GM23338 (cell line): ENCODE measurements at places on chromosomes 11 and 22. TPM values are rescaled to one million over a fixed set of nuclear protein-coding genes. Genes with fewer than 3 reads are reported as not detected.
A peak's percentile ranks its signal among the peaks of the same experiment; 100 is the strongest.

DNA sequence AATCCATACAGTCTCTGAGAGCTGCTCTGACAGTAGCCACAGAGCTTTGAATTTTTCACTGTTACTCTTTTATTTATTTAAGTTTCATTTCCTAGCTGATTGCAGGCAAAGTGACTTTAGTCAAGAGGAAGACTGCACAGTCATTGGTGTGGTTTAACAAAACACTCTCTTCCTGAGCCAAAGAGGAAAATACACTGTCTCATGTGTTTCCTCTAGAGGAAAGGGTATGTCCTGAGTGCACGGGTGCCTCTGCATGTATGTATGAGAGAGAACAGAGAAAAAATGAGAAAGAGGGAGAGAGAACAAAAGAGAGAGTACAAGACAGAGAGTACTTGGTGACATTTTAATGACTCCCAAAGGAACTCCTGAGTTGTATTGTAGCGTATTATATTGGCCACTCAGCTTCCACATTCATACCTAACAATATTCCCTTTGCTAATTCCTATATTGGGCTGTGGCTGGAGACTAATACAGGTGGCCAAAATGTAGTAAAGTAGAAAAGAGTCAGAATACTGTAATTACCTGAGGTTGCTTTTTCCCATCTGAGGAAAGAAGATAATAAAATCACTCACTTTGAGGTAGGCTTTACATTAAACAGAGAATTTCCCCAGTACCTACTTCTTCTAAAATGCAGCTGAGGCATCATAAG is at the start of gene OR4D9:
OR4D9 (plus strand) TSS at position 599 of the 649 bp plus-strand sequence. CDS start 3,374 bp downstream, outside the sequence.
- H3K4me3 ChIP-seq: no peak within 1 kb of the TSS
- H3K27me3 ChIP-seq: no peaks in the 10 kb centered on the region; the same call in 1 of the 2 replicates
- H3K4me1 ChIP-seq: no peaks in the 10 kb centered on the region
- H3K27ac ChIP-seq: no peak within 1 kb of the TSS

GRCh38 chr11:60315871-60316270 is 11.2 kb upstream of the MS4A6E start:
- no peak overlapping the region for H3K4me3 ChIP-seq
- H3K36me3 ChIP-seq: no peaks in the 10 kb centered on the region
- no peaks in the 10 kb centered on the region for H3K27me3 ChIP-seq
- no peak for DNase-seq
- no peak overlapping the region for H3K27ac ChIP-seq
- H3K4me1 ChIP-seq: no peaks in the 10 kb centered on the region

DNA sequence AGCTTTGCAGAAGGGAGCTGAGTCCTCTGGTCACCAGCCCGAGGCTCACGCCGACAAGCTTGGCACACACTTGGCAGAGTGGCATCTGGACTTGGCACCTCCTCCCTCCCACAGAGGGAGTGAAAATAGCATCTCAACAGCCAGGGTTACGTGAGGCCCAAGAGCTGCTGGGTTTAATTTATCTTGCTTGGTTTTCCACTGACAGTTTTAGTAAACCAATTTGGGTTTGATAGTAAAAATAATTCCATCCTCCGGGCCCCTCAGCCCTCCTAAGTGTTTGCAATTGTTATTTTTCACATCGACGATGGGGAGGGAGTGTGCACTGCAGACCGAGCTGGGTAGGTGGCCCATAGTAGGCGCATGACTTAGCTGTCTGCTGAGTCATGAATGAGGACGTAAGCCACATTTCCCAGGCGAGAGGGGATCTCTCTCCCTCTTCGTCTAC is 107.6 kb upstream of the ASPHD2 start:
- no peaks in the 10 kb centered on the region for H3K4me1 ChIP-seq
- no peaks in the 10 kb centered on the region for H3K27me3 ChIP-seq
- H3K4me3 ChIP-seq: no peak overlapping the region
- no peaks in the 10 kb centered on the region for H3K36me3 ChIP-seq

DNA sequence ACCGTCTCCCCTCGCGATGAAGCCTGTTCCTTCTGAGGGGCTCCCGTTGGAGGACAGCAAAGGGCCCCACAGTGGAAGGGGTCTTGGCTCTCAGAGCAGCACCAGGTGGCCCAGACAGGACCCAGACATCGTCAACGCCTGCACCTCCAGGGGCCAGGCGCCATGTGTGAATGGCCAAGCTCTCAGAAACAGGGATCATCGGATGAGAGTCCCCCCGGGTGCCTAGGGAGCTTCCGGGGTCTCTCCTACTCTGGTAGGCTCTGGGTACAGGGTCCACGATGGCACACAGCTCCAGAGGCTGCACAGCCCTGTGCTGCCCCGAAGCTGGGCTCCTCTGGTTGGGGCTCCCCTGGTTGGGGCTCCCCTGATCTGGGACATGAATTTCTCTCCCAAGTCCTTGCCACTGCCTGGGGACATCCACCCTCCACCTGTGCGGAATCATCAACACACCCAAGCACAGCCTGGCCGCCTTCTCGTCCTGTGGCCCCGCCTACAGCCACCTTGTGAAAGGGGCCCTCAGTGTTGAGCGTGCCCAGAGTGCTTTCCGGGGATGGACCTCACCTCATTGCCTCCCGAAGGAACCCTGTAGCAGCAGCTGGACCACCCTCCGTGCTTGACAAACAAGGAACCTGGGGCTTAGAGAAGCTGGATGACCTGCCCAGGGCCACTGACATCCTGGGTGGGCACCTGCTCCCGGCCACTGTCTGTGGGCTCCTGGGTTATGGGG is 929.0 kb downstream of the BRD1 start:
- no peak for DNase-seq
- no peak overlapping the region for H3K27ac ChIP-seq
- no peaks in the 10 kb centered on the region for H3K4me1 ChIP-seq
- no peaks in the 10 kb centered on the region for H3K27me3 ChIP-seq

DNA sequence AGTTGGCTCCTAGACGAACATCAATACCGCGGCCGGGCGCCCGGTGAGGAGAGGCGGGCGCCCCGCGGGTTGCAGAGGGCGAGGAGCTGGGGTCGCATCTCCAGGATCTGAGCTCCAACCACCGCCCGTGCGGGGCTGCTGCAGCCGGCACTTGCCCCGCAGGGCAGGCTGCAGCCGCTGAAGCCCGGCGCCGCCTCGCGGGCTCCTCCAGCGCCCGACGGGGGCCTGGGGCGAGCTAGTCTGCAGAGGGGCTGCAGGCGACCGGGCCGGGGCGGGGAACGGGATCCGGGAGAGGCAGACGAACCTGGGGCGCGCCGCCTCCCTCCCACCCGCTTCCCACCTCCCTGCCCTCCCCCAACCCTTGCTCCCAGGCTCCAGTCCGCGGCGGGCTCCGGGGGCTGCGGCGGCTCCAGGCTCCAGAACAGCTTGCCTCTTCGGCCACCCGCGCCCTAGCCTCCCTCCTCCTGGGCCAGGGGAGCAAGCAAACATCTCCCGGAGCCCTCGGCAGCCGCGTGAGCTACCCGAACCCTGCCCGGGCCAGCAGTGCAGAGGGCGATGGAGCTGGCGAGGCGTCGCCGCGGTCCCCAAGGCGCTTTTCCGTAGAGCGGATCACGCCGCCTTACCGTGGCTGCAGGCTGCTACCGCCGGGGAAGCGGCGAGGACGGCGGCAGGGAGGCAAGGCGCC is 802 bp downstream of the TENM4 start:
- H3K36me3 ChIP-seq: no peaks in the 10 kb centered on the region
- H3K27ac ChIP-seq: no peak overlapping the region
- H3K4me1 ChIP-seq: peaks cover 28% of the 10 kb centered on the region
- H3K4me3 ChIP-seq: peak overlapping the region; percentile 83
- peak; percentile 65 for DNase-seq

DNA sequence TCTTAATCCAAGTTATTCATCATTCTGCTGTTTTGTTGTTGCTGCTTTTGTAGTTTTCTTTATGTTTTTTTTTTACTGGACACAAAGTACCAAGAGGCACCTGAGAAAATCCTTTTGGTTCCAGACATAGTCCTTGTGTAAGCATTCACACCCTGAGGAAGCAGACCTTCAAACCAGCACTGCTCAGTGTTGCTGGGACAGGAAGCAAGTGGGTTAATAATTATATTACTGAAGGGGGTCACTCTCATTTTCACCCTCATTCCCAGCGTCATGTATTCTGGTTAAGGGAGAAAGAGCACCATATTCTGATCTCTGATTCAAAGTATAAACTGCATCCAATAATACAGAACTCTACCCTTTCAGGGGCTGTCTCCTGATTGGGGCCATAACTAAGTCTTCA is 5.9 kb upstream of the ALKBH3 start:
- DNase-seq: no peak
- no peak overlapping the region for H3K27ac ChIP-seq
- no peak overlapping the region for H3K4me3 ChIP-seq

DNA sequence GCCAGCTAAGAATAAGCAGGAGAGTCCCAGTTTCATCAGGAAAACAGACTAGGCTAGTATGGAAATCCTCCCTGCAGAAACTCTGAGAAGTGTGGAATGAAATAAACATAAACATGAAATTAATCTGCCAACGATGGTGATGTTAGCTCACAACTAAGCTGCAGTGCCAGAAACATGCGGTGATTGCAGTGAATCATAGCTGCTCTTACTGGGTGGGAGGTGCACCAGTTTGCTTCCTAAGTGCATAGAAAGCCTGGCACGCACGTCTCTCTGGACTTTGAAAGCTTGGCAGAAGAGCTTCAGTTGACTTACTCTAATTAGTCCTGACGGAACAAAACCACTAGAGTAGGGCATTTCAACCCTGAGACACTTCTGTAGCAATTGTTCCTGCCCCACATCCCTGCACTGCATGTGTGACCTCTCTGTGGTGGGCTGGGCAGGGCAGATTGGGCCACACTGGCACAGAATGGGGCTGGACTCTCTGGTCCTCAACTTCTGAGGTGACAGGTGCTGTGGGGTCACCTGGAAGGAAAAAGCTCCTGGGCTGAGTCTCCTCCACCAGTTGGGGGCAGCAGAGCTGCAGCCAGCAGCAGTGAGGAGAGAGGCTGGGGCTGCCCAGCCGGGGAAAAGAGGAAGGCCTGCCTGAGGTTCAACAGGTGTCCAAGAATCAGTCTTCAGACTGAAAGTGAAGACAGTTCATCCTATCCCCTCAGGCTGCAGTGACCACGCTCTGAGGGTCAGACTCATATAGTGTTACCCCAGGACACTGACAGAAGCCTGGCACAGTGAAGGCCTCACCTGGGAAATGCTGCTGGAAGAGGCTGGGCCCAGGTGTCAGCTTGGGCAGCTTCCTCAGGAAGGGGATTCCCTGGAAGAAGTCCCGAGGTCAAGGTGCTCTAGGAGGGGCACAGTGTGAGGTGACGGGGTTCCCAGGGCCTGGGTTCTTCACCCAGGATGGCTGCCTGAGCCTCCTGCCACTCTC is 40.5 kb downstream of the GGTLC2 start:
- no peak overlapping the region for H3K4me3 ChIP-seq
- H3K36me3 ChIP-seq: no peaks in the 10 kb centered on the region
- H3K27me3 ChIP-seq: peaks cover 93% of the 10 kb centered on the region
- no peaks in the 10 kb centered on the region for H3K4me1 ChIP-seq
- H3K27ac ChIP-seq: no peak overlapping the region
- peak; percentile 57 for DNase-seq

DNA sequence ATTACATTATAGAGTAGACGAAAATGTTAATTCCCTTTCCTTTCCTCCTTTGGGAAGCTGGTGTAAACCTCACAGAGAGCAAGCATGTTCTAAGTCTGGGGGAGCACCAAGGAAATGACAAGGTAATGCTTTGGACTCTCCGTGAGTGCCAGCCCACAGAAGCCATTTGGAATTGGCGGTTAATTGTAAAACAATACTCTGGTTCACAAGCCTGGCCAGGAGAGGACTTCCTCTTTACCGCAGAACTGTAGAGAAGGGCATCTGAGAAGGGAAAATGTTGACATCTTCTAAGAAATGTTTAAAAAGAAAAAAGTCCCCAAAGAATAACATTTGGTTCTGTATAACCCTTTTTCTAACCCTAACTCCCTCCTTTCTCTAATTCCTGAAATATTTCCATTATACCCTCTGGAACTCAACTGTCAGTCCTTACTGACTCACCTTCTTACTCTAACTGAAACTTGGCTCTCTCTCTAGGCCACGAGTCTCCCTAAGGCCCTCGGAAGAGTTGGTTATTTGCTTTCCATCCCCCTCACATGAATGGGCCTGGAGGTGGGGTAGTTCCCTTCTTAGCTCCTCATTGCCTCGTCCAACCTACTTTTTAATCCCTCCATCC is 379.8 kb downstream of the SOX6 start:
- peaks cover 3% of the 10 kb centered on the region; the same call in 1 of the 2 replicates for H3K27me3 ChIP-seq
- H3K4me3 ChIP-seq: no peak overlapping the region
- DNase-seq: no peak
- H3K27ac ChIP-seq: no peak overlapping the region

GRCh38 chr22:37160027-37160426 is 10.3 kb upstream of the IL2RB start:
- no peaks in the 10 kb centered on the region for H3K36me3 ChIP-seq
- H3K27me3 ChIP-seq: no peaks in the 10 kb centered on the region
- peak; percentile 32 for DNase-seq

DNA sequence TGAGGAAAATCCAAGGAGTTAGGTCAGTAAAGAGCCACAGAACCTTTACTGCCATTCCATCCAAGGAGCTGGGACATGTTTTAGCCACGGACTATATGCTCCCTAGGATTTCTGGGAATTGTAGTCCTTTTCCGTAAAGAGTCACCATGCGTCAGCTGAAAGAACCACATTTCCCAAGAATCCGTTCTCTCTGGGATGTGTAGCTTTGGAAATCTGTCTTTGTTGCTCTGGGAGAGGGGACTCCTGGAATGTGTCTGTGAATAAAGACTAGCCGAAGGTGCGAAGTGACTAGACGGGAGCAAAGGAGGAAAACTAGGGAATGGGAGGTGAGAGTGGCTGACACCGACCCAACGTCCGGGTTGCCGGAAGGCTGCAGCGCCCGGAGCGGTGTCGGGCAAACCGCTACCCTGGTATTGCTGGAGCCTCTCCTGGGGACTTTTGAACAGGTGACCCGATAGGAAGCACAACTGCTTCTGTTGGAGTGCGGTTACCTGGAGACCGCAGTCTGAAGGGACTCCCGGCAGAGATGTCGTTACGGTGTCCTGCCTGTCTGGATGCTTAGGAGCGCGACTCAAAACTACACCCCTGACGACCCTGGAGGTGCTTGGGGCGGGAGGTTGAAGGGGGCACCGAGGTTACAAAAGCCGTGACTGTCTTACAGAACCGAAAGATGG is at the start of gene IFTAP:
IFTAP (plus strand) TSS at position 187 of the 674 bp plus-strand sequence. CDS start 15,602 bp downstream, outside the sequence.
- no peaks in the 10 kb centered on the region; the same call in 1 of the 2 replicates for H3K27me3 ChIP-seq
- peak; percentile 98 for DNase-seq
- peak within 1 kb of the TSS; percentile 68 for H3K4me3 ChIP-seq
- no peak within 1 kb of the TSS for H3K27ac ChIP-seq
- peaks cover 5% of the 10 kb centered on the region; the same call in 1 of the 2 replicates for H3K4me1 ChIP-seq
- H3K36me3 ChIP-seq: no peaks in the 10 kb centered on the region

Gene TNNT3
- not detected in 2 replicates for total RNA-seq

Gene ANGPTL5
- not detected in 2 replicates for total RNA-seq

Gene SSRP1
- total RNA-seq: 210 and 216 TPM in 2 replicates

Gene TEX12
- total RNA-seq: 0.35 TPM in 1 of 2 replicates, not detected in the other

Gene ANKK1
- total RNA-seq: 0.14 TPM in 1 of 2 replicates, not detected in the other

Gene TPBGL
- 0.16 and 0.21 TPM in 2 replicates for total RNA-seq

Gene C1QTNF4
- total RNA-seq: 6.6 TPM in 2 replicates
